ENCODE measurements at places on chromosomes 7 and 10. TPM values are rescaled to one million over a fixed set of nuclear protein-coding genes. Genes with fewer than 3 reads are reported as not detected.

- no peak for DNase-seq
Measured at GRCh38 chr7:3986927-3987326, 685.9 kb downstream of the SDK1 start.

The UNCX gene
- total RNA-seq = not detected

The FAM25C gene
- not detected for total RNA-seq

- DNase-seq = no peak
Measured at GRCh38 chr7:48040944-48041652, 5.8 kb downstream of the C7orf57 start.

DNA sequence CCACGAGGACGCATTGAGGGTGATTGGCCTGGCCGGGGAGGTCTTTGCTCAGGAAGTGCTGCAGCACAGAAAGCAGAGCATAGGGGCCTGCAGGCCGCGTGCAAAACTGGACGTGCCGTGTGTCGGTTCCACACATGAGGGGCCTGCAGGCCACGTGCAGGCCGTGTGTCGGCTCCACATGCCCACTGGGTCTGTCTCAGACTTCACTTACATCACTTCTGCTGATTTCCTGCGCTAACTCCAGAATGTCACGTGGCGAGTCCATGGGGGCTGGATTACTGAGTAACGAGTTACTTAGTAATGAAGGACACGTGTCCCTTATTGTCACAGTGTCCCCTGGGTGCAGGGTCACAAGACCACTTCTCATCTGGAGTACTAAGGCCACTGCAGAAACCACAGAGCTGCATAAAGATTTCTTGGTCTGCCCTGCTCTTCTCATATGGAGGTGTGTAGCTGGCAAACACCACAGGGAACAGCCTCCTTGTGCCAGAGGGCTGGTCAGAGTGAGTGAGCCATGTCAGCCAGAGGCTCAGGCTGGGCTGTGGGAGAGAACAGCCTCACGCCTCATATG is 60.8 kb downstream of the GDI2 start:
- DNase-seq = no peak

The NANOS1 gene
- total RNA-seq = 7.3 TPM

DNA sequence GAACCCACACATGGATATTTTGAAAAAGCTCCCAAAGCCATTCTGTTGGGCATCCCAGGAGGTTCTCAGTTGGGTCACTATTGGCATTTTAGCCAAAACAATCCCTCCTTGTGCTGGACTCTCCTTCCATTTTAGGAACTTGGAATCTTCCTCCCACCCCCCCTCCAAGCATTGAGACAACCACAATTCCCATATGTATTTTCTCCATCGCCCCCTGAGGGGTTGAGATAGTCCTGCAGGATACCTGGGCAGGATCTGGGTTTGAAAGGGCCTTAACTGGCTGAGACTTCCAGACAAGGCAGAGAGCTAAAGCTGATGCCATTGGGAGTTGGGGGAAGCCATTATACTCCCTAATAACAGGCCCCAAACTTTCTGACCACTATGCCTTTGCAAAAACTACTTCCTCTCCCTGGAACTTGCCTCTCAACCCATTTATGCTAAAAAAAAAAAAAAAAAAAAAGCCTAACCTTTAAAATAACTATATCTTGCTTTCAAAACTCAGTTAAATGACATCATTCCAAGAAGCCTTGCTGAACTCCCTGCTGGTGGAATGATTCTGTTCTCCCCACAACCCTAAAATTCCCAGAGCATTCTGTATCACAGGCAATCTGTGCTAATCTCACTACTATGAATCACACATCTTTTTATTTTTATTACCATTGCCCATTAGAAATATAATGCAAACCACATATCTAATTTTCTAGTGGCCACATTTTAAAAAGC is 77.5 kb upstream of the PDE1C start:
- DNase-seq = no peak

- no peak for DNase-seq
Measured at GRCh38 chr7:91310830-91311460, 46.7 kb downstream of the FZD1 start.

DNA sequence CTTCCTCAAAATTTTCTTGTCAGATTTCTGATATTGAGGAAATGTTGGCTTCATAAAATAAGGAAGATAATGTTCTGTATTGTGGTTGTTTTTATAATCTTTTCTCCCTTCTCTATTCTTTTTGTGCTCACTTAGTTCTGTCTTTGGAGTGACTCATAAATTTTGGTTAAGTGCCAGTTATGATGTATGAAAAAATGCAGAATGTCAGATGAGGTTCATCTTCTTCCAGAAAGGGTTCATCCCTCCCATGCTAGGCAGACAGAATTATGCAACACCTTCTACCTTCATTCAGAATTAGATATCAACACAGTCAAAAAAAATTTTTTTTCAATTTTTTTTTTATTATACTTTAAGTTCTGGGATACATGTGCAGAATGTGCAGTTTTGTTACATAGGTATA is 36.6 kb upstream of the CYP2C19 start:
- DNase-seq = no peak

The ATOH7 gene
- total RNA-seq = 0.41 TPM

DNA sequence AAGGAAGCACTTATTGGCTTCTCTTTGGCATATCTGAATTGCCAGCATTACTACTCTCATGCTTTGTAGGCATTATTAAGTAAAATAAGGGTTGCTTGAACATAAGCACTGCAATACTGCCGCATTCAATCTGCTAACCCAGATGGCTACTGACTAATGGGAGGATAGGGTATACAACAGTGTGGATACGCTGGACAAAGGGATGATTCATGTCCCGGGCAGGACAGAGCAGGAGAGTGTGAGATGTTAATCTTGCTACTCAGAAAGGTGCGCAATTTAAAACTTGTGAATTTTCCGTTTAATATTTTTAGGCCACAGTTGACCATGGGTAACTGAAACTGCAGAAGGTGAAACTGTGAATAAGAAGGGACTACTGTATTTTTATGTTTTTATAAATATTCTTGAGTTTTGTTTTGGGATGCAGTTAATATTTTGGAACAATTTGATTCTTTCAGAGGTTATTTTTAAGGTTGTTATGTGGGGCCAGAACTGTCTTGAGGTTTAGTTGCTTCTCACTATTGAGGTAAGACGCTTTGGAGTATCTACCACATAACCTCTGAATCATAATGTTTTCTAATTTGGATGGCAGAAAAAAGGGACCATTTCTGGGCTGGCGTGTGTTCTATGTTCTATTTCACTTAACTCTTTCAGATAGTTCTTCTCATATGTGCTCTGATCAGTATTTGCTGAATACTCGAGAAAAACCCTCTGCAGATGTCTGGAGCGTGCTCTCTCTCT is 75.7 kb upstream of the SYPL1 start:
- no peak for DNase-seq

DNA sequence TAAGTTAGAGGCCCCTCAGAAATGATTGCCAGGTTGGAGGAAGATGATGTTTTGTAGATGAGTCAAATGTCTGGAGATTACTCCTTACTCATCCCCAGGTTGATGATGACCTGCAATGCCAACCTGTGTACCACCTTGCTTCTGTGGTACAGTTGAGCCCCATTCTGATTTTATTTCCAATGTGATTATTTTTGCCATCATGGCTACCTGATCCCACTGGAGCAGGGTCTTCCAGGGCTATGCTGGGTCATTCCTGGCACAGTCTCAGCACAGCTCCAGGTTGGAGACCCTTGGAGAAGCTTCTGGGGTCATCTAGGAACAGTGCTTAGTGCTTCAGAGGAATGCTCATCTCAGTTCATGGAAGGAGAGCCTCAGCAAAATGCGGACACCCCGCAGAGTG is 34.3 kb downstream of the LRRC18 start:
- DNase-seq = no peak

GRCh38 chr7:5210751-5211338 is 20.8 kb downstream of the WIPI2 start:
- no peak for DNase-seq

The TAS2R5 gene
- 0.82 TPM for total RNA-seq

The PKD2L1 gene
- not detected for total RNA-seq

The ACBD7 gene
- total RNA-seq = 10.6 TPM

DNA sequence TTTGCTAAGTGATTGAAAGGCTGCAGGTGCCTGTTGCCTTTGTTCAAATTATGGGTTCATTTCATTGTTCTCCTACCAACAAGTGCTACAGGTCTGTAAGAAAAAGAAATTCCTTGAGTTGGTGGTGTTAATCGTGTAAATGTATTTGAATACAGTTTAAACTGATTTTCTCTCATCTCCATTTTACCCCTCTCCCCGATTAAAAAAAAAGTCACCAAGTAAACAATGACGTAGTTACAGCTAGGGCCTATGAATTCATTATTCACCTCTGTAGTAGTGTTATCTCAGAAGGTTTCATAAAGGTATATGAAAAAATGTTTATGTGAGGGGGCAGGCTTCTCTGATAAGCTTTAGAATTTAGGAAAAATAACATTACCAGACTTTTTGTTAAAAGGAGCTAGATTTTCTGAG is 1.1 kb downstream of the REEP3 start:
- DNase-seq = peak; percentile 20

The OR13A1 gene
- under 0.01 TPM for total RNA-seq

The A1CF gene
- total RNA-seq = not detected

DNA sequence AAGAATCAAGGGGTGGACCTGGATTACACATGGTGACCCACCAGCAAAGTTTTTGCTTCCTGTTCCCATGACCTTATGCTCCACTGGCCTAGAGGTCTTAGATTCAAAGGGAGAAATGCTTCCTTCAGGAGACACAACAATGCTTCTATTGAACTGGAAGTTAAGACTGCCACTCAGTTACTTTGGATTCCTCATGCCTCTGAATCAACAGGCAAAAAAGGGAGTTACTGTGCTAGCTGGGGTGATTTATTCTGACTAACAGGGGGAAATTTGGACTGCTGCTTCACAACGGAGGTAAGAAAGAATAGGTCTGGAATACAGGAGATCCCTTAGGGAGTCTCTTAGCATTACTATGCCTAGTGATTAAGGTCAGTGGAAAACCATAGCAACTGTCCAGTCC is 10.3 kb downstream of the TMEM229A start:
- DNase-seq = no peak

- no peak for DNase-seq
Measured at GRCh38 chr7:73682745-73683055, 553 bp downstream of the DNAJC30 start.

- no peak for DNase-seq
Measured at GRCh38 chr10:98659951-98660350, 213.2 kb upstream of the HPS1 start.

The OPN1SW gene
- total RNA-seq = not detected

GRCh38 chr7:133207687-133208086 is 45.2 kb upstream of the EXOC4 start:
- no peak for DNase-seq

Data from frontal cortex (tissue), 4 donors.